ENCODE measurements at places on chromosomes 7 and 10.

GRCh38 chr10:28940158-28940888, 263.0 kb downstream of the BAMBI start:
- DNase-seq, result no peak

GRCh38 chr10:61065051-61065450, 121.1 kb upstream of the RHOBTB1 start:
- no peak for DNase-seq

- no peak for DNase-seq
These were observed 758.3 kb downstream of the KCNMA1 start for GRCh38 chr10:76879116-76879913.

DNA sequence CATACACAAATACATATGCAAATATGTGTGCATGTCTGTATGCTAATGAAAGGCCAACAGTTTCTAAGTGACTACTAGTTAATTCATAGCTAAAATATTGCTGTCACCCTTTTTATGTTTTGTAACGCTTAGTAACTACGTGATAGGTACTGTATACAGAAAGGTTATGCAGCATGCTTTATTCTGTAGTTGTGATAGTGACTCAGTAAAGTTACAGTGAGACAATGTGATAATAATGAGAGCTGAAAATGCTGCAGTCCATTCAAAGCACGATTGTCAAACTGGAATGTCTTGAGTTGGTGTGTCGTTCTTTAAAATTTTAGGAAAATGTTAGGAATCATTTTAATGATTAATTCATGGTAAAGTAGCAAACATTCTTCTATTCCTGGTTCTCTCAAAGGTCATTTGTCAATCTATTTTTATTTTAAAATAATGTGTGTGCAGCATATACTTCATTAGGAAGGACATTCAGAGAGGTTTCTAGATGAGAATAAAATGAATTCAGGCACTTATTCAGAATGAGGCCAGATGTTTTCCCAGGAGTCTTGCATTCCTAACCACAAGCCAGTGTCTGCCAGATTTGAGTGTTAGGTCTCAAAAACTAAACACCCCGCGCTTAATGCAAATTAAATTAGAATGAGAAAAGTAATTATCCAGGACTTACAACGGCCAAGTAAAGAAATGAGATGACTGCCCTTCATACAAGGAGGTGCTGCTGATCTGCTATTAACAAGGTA, 408.8 kb upstream of the FZD8 start:
- no peak for DNase-seq

GRCh38 chr7:127089146-127089545, 163.6 kb downstream of the GRM8 start:
- DNase-seq, result no peak

DNA sequence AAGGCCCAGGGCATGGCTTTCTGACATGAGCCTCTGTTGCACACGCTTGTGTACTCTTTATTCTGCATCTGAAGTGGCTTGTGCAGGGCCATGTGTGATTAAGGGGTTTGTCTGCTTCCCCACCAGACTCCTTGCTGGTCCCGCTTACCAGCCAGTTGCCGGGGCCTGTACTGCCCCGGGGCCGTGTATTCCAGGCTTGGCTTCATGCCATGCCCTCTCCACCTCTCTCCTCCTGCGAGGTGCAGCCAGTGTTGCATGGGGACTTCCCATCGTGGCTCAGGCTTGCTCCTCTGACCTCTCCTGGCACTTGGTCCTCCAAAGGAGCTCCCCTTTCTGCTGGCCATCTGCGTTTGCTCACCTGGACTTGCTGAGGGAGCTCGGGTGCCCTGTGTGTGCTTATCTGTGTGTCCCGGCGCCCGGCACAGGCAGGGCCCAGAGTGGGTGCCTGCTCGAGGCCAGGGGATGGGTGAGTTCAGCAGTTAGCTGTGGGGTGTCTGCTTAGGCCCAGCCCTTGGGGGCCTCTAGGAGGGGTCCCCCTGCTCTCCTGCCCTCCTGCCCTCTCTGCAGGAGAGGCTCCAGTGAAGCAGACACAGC, 11.0 kb upstream of the C10orf143 start:
- no peak for DNase-seq

DNA sequence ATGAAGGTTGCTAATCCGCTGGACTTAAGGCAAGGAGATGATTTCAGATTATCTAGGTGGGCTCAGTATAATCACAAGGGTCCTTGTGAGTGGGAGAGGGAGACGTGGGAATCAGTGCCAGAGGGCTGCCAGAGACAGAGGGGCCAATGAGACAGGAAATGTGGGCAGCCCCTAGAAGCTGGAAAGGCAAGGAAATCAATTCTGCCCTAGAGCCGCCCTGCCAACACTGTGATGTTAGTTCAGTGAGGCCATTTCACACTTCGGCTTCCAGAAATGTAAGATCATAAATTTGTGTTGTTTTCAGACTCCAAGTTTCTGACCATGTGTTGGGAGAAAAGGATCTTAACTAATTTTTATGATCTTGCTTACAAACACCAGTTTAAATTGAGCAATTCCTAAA, 3.6 kb upstream of the GPNMB start:
- DNase-seq, result no peak
